ENCODE measurements at places on chromosomes 2 and 18.
A peak's percentile ranks its signal among the peaks of the same experiment; 100 is the strongest.

DNA sequence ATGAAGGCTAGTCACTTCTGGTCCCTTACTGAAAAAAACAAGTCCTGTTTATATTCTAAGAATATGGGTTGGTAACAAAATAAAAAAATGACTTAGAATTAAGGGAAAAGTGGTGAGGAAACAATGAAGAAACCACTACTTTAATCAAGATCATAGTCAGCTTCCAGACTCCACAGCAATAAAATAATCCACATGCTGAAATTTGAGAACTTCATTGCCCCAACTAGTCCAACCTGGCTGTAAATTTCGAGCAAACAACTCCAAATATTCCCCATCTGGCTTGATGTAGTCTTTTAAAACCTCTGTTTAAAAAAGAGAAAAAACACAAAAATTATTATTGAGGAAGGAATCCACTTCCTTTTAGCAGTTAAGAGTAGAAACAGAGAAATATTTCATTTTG lies 32.5 kb downstream of the METTL4 start:
- peaks cover 24% of the 10 kb centered on the region for H3K36me3 ChIP-seq
- no peak overlapping the region for H3K4me3 ChIP-seq
- no peak overlapping the region for H3K27ac ChIP-seq
- no peak for DNase-seq
- H3K27me3 ChIP-seq, result no peaks in the 10 kb centered on the region

DNA sequence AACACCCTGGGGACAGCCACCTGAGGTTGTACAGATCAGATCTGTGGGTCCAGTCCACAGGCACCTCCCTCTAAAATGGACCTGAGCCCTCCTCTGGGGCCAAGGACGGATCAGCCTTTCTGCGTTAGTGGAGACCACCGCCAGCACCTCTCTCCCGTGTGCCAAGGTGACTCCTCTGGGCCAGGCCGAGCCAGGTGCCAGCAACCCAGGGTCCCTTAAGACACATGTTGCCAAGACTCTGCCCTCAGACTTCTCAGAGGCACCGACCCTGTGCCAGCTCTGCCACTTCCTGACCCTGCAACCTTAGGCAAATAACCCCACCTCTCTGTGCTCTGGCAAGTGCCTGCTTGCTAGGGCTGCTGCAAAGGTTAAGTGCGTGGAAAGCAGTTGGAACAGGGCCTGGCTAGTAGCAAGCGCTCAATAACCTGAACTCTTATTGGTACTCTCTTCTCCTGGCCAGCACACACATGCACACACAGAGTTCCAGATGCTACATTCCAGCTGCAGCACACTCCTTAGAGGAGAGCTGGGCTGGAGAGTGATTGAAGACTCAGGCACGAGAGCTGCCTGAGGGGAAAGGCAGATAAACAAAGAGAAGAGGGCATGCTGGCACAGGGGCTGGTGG lies 105.6 kb downstream of the TNS1 start:
- no peak overlapping the region for H3K4me3 ChIP-seq
- no peaks in the 10 kb centered on the region for H3K36me3 ChIP-seq
- no peak for DNase-seq
- H3K27ac ChIP-seq, result no peak overlapping the region
- H3K4me1 ChIP-seq, result peaks cover 1% of the 10 kb centered on the region

- H3K36me3 ChIP-seq, result no peaks in the 10 kb centered on the region
- H3K4me3 ChIP-seq, result no peak overlapping the region
- H3K27me3 ChIP-seq, result no peaks in the 10 kb centered on the region
- no peaks in the 10 kb centered on the region for H3K4me1 ChIP-seq
- DNase-seq, result no peak
Measured at GRCh38 chr18:65016631-65017371, 734.0 kb upstream of the CDH7 start.

GRCh38 chr2:47815764-47816163 lies 32.8 kb downstream of the MSH6 start:
- no peak overlapping the region for H3K27ac ChIP-seq
- no peaks in the 10 kb centered on the region for H3K4me1 ChIP-seq
- H3K36me3 ChIP-seq, result peaks cover 76% of the 10 kb centered on the region
- no peak overlapping the region for H3K4me3 ChIP-seq

DNA sequence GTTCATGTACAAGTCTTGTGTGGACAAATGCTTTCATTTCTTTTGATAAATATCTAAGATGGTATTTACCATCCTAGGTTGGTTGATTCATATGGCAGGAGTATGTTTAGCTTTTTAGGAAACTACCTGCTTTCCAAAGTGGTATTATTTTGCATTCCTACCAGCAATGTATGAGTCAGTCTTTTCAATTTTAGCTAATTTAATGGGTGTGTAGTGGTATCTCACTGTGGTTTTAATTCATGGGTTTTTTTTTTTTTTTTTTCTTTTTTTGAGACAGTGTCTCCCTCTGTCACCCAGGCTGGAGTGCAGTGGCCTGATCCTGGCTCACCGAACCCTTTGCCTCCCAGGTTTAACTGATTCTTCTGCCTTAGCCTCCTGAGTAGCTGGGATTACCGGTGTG lies 4.2 kb downstream of the ZNF512 start:
- peaks cover 6% of the 10 kb centered on the region for H3K27me3 ChIP-seq
- H3K4me1 ChIP-seq, result peaks cover 64% of the 10 kb centered on the region
- peaks cover 63% of the 10 kb centered on the region for H3K36me3 ChIP-seq
- no peak overlapping the region for H3K4me3 ChIP-seq
- H3K27ac ChIP-seq, result no peak overlapping the region

GRCh38 chr2:85972355-85972754 lies 83.6 kb upstream of the ST3GAL5 start:
- H3K36me3 ChIP-seq, result peaks cover 6% of the 10 kb centered on the region
- H3K4me3 ChIP-seq, result no peak overlapping the region
- peaks cover 3% of the 10 kb centered on the region for H3K4me1 ChIP-seq
- no peak overlapping the region for H3K27ac ChIP-seq

GRCh38 chr18:64017870-64018269 lies 48.0 kb downstream of the SERPINB8 start:
- no peaks in the 10 kb centered on the region for H3K36me3 ChIP-seq
- H3K4me3 ChIP-seq, result no peak overlapping the region
- H3K4me1 ChIP-seq, result no peaks in the 10 kb centered on the region
- H3K27me3 ChIP-seq, result no peaks in the 10 kb centered on the region
- DNase-seq, result no peak

GRCh38 chr2:104756118-104756517 lies 97.8 kb upstream of the POU3F3 start:
- H3K27ac ChIP-seq, result no peak overlapping the region
- H3K4me1 ChIP-seq, result no peaks in the 10 kb centered on the region
- H3K4me3 ChIP-seq, result no peak overlapping the region
- no peak for DNase-seq

DNA sequence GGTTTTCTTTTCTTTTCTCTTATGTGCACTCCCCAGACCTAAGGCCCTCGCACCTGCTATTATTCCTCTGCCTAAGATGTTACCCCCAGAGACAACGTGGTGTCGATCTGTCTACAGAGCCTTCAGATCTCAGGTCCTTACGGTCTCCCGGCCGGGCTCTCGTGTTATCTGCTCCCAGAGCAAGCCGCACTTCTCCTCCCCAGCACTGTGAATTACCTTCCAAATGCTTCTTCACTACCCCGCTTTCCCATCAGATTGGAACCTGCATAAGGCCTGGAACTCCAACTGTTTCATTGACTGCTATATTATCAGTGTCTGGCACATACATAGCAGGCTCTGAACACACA lies 71.2 kb upstream of the ODC1 start:
- H3K4me1 ChIP-seq, result no peaks in the 10 kb centered on the region
- no peak overlapping the region for H3K4me3 ChIP-seq
- H3K27ac ChIP-seq, result no peak overlapping the region
- peaks cover 14% of the 10 kb centered on the region for H3K27me3 ChIP-seq

DNA sequence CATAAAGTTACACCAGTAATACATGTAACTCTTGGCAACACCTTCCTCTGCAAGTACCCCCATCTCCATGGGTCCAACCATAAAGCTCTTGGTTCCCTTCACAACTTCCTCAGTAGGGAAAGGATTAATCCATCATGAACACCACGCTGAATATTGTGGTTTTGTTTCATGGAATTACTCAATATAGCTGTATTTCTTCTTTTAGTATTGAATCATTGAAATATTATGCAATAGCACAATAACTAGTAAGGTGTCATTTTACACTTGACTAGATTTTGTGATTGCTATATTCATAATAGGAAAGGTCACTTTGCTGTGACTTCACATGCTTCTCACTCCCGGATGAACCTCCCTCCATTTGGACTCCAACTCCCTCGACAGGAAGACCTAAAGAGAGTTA lies 29.7 kb upstream of the PID1 start:
- DNase-seq, result no peak
- no peak overlapping the region for H3K4me3 ChIP-seq
- no peak overlapping the region for H3K27ac ChIP-seq

DNA sequence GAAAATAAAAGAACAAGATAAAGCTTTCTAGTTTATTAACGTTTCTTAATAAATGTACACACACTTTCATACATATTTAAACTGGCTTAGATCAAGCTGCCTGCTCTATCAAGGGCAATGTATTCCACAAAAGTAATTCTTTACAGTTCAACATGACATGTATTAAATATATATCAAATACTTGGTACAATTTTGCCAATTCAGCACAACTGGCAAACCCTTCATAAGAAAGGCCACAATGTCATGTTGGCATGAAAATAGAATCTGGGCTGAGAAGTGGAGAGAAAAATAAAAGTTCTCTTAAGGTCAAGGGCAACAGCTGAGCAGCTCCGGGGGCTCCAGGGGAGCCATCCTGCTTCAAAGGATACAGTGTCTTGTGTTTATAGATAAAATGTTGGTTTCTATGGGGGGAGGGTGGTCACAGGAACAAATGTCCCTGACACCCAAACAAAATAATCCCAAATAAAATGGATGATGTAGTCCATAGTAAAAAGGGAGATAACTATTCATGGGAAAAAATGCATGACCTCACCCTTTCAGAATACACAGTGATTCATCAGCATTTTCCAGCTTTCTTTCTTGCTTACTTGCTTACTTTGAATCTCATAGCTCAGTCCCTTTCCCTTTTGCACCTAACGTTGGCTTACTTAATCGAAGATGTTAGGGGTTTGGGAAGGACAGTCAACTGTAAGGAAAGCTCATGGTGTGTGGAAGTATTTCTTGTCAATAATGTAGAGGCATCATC lies 494.9 kb downstream of the NYAP2 start:
- no peaks in the 10 kb centered on the region for H3K36me3 ChIP-seq
- H3K4me1 ChIP-seq, result no peaks in the 10 kb centered on the region
- DNase-seq, result no peak
- H3K4me3 ChIP-seq, result no peak overlapping the region

GRCh38 chr18:23101861-23102432 lies 33.3 kb upstream of the CABLES1 start:
- no peak overlapping the region for H3K27ac ChIP-seq
- no peak overlapping the region for H3K4me3 ChIP-seq
- no peak for DNase-seq
- H3K27me3 ChIP-seq, result peaks cover 16% of the 10 kb centered on the region
- H3K36me3 ChIP-seq, result no peaks in the 10 kb centered on the region

DNA sequence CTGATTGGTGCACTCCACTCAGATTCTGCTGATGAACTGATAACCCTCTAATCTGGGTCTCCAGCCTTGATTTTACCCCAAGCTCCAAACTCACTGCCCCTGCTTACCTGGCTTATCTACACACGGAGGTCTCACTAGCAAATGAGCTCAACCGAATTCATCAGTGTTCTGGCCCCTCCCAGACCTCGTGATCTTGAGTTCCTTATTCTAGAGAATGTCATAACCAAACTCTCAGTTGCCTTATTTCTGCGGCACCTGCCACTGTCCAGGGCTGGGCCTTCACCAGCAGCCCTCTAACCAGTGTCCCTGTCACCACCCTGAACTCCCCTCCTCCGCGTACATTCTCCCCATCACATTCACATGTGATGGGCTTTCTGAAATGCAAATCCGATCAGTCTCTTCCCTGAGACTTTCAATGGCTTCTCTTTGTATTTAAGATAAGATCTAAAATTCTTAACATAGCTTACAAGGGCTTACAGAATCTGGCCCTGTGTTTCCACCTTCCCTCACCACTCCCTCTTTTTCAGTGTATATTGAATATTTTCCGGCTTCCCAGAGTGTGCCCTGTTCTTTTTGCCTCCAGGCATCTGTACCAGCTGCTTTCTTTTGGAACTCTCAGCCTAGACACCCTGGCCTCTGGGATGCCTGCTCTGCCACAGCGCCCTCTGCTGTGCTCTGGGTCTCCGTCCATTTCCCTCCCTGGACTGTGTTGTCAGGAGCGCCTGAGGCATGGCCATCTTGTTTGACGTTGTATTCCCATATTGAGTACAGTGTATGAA lies 31.1 kb downstream of the NAB1 start:
- DNase-seq, result peak; percentile 60
- no peak overlapping the region for H3K27ac ChIP-seq

DNA sequence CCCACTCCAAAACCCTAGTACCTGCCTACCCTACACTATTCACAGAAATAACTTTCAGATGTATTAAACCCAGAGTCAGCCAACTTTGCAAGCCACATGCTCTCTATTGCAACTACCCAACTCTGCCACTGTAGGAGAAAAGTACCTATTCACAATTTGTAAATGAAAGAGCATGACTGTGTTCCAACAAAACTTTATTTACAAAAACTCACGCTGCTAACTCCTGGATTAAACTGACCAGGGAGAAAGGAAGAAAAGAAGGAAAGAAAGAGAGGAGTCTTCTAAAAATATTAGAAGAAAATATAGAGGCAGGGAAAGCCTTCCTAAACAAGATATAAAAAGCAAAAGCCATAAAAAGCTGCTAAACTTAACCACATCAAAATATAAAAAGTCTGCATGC lies 24.6 kb downstream of the SLC1A4 start:
- peaks cover 12% of the 10 kb centered on the region for H3K4me1 ChIP-seq
- H3K36me3 ChIP-seq, result peaks cover 76% of the 10 kb centered on the region
- H3K27me3 ChIP-seq, result no peaks in the 10 kb centered on the region
- no peak overlapping the region for H3K27ac ChIP-seq
- H3K4me3 ChIP-seq, result no peak overlapping the region
- DNase-seq, result no peak

DNA sequence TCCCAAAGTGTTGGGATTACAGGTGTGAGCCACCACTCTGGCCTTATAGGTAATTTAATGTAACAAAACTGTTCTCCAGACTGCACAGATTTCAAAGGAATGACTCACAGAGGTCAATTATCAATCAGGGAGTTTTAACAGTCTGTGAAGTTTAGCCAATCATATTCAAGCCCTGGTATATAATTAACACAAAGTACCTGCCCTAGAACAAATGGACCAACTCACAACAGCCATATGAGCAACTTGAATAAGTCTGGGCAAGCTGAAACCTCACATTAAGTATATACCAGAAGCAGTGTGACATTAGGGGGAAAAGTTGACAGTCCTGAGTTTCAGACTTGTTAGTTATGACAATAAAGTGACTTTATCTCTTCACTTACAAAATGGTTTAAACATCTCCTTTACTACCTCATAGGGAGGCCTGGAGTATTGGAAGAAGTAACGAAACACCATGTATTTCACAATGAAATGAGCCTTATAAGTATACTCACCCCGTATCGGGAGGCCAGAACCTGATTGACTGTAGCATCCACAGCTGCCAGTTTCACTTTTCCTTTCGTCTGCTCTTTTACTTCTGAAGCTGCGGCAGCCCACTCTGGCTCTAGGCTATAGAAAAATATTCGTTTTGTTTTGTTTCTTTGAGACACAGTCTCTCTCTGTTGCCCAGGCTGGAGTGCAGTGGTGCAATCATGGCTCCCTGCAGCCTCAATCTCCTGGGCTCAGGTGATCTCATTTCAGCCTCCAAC lies 22.2 kb downstream of the PDIA6 start:
- peaks cover 21% of the 10 kb centered on the region for H3K4me1 ChIP-seq
- peak overlapping the region; percentile 46 for H3K27ac ChIP-seq
- no peak for DNase-seq
- no peaks in the 10 kb centered on the region for H3K27me3 ChIP-seq
- H3K36me3 ChIP-seq, result peaks cover 65% of the 10 kb centered on the region
- H3K4me3 ChIP-seq, result no peak overlapping the region
